Upper lobe of right lung (tissue), 1 donor: ENCODE measurements at places on chromosomes 3 and 15.

- H3K27ac ChIP-seq: no peak overlapping the region
- H3K4me3 ChIP-seq: no peak overlapping the region
- no peak for DNase-seq
- H3K36me3 ChIP-seq: no peaks in the 10 kb centered on the region
- no peaks in the 10 kb centered on the region for H3K27me3 ChIP-seq
Measured at GRCh38 chr15:56913670-56914069, 4.8 kb upstream of the TCF12 start.

GRCh38 chr15:80105595-80105994, 46.1 kb downstream of the ZFAND6 start:
- no peak for DNase-seq
- no peaks in the 10 kb centered on the region for H3K36me3 ChIP-seq
- no peaks in the 10 kb centered on the region for H3K27me3 ChIP-seq
- H3K27ac ChIP-seq: no peak overlapping the region
- H3K4me3 ChIP-seq: no peak overlapping the region

GRCh38 chr3:101171681-101172191, 148.6 kb downstream of the IMPG2 start:
- H3K4me1 ChIP-seq: no peaks in the 10 kb centered on the region

GRCh38 chr3:169264711-169265110, 398.8 kb downstream of the MECOM start:
- H3K27me3 ChIP-seq: no peaks in the 10 kb centered on the region
- no peaks in the 10 kb centered on the region for H3K36me3 ChIP-seq
- H3K27ac ChIP-seq: no peak overlapping the region
- no peak for DNase-seq
- peaks cover 14% of the 10 kb centered on the region for H3K4me1 ChIP-seq

DNA sequence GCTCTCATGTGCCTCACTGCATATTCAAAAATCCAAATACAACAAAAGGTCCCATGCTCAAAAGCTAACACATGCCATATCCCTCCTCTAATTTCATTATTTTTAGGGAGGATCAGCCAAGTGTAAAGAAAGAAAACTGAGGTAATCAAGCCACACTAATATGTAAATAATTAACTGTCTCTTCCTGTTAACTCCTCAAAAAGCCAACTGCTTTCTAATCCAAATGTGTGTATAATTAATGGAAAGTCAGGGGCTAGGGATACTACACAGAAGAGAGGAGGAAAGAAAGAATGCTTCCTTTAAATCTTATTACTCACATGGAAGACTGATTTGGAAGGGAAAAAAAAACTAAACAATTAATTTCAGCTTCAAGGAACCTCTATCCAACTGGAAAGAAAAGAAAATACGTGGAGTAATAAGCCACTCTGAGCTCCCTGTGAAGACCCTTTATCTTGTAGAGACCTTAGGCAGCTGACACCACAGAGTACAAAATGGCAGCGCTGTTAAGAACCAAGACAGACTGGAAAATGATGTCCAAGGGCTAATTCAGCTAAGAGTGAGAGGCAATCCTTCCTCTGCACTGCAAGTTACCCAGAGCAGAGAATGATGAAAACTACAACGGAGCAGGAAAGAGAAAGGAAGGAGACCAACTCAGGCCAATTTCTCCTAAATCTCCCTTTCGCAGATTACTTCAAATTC, 56.8 kb downstream of the ZNF148 start:
- DNase-seq: no peak
- peaks cover 10% of the 10 kb centered on the region for H3K36me3 ChIP-seq
- H3K27ac ChIP-seq: no peak overlapping the region

DNA sequence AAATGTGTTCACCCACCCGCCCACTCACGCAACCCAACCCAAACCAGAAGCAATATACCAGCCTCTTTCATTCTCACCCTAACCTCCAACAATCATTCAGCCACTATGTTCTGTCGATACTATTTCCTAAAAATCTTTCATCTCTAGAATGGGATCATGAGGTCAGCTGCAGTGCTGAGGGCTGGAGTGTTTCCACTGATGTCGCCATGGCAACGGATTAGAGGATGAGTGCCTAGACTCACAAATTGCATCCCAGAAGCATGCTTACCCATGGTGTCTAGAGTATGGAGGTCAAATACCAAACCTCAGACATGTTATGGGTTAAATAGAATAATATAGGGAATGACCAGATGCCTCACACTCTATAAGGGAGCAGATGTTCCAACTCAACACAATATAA, 138.5 kb downstream of the GABRB3 start:
- no peak for DNase-seq
- no peaks in the 10 kb centered on the region for H3K4me1 ChIP-seq
- H3K27me3 ChIP-seq: no peaks in the 10 kb centered on the region

- no peaks in the 10 kb centered on the region for H3K27me3 ChIP-seq
- H3K4me1 ChIP-seq: no peaks in the 10 kb centered on the region
- no peak for DNase-seq
- H3K27ac ChIP-seq: no peak overlapping the region
- H3K4me3 ChIP-seq: no peak overlapping the region
Measured at GRCh38 chr3:105719791-105720190, 149.0 kb downstream of the CBLB start.

DNA sequence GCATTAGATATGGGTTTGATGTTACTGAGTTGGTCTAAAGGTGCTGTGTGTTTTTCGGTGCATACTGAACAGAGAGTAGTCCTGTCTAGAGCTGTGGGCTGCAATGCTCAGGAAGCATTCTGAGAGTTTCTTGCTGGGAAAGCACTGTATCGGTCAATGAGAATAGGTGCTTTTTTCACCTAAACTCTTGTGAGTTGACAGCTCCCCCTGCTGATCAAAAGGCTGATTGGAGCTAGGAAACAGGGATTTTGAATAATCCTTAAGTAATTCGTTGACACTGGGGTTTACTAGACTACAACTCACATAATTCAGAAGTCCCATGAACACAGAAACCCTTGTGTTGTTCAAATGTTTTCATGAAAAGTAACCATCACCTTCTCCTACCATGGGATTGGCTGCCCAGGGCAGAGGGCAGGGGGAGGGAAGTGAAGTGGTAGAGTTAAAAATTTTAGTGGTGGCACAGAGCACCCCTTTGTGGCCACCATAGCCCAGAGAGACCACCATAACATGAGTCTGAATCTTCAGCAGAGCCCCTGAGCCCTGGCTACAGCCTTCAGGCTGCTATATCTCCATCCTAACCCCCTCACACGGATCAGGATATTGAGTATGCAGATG, 13.0 kb upstream of the MANF start:
- DNase-seq: no peak
- no peak overlapping the region for H3K4me3 ChIP-seq
- no peaks in the 10 kb centered on the region for H3K36me3 ChIP-seq
- no peaks in the 10 kb centered on the region for H3K4me1 ChIP-seq
- no peak overlapping the region for H3K27ac ChIP-seq
- peaks cover 4% of the 10 kb centered on the region for H3K27me3 ChIP-seq

GRCh38 chr3:30505866-30506520, 100.4 kb upstream of the TGFBR2 start:
- no peak overlapping the region for H3K4me3 ChIP-seq
- H3K4me1 ChIP-seq: no peaks in the 10 kb centered on the region
- H3K27me3 ChIP-seq: no peaks in the 10 kb centered on the region
- DNase-seq: no peak

- no peaks in the 10 kb centered on the region for H3K36me3 ChIP-seq
- DNase-seq: no peak
Measured at GRCh38 chr3:147394884-147395225, 11.5 kb downstream of the ZIC4 start.

GRCh38 chr3:160368804-160369203, 30.2 kb downstream of the IFT80 start:
- H3K27me3 ChIP-seq: no peaks in the 10 kb centered on the region
- no peaks in the 10 kb centered on the region for H3K4me1 ChIP-seq
- H3K36me3 ChIP-seq: no peaks in the 10 kb centered on the region
- DNase-seq: no peak

- no peaks in the 10 kb centered on the region for H3K27me3 ChIP-seq
- no peak for DNase-seq
- H3K4me1 ChIP-seq: peaks cover 12% of the 10 kb centered on the region
- peaks cover 27% of the 10 kb centered on the region for H3K36me3 ChIP-seq
Measured at GRCh38 chr3:49476563-49476962, 6.5 kb downstream of the DAG1 start.

GRCh38 chr15:40902605-40903561, 8.6 kb downstream of the VPS18 start:
- peaks cover 38% of the 10 kb centered on the region for H3K4me1 ChIP-seq
- peak overlapping the region; percentile 51 for H3K27ac ChIP-seq
- H3K27me3 ChIP-seq: no peaks in the 10 kb centered on the region
- no peak overlapping the region for H3K4me3 ChIP-seq
- peaks cover 58% of the 10 kb centered on the region for H3K36me3 ChIP-seq

- H3K4me3 ChIP-seq: no peak overlapping the region
- H3K36me3 ChIP-seq: peaks cover 24% of the 10 kb centered on the region
- H3K27ac ChIP-seq: peak overlapping the region; percentile 63
- H3K27me3 ChIP-seq: no peaks in the 10 kb centered on the region
Measured at GRCh38 chr15:92921215-92922131, 21.3 kb downstream of the CHD2 start.

GRCh38 chr15:82807920-82808633, 1.4 kb upstream of the WHAMM start:
- H3K4me1 ChIP-seq: peaks cover 23% of the 10 kb centered on the region
- H3K27ac ChIP-seq: peak overlapping the region; percentile 98
- no peaks in the 10 kb centered on the region for H3K27me3 ChIP-seq
- H3K36me3 ChIP-seq: no peaks in the 10 kb centered on the region

DNA sequence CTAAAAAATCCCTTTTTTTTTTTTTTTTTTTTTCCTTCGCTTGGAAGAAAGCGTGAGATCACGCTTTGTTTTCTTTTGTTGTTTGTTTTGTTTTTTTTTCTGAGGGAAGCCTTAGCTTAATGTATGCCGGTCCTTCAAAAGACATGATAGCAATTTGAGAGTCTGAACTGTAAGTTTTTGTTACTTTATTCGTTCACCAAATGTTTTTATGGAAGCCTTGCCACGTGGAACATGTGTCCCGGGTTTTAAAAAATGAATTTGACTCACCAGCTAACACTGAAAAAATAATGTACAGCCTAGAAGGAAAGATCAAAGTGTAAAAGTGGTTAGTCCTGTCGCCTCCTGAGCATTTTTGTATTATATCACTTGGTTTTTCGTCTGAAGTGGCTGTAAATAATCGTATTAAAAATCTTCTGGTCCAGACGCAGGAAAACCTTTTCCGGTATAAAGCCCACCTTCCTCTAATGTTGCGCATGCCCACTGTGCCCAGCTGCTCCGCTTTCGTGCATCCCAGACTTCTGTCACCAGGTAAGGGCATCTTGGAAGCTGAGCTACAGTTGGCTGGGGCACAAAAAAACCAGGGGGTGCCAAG, 795 bp upstream of the MYNN start:
- peaks cover 23% of the 10 kb centered on the region for H3K4me1 ChIP-seq
- H3K36me3 ChIP-seq: peaks cover 25% of the 10 kb centered on the region
- DNase-seq: peak; percentile 83
- H3K27me3 ChIP-seq: no peaks in the 10 kb centered on the region

- DNase-seq: no peak
- no peaks in the 10 kb centered on the region for H3K27me3 ChIP-seq
- no peaks in the 10 kb centered on the region for H3K36me3 ChIP-seq
- H3K4me1 ChIP-seq: no peaks in the 10 kb centered on the region
- H3K4me3 ChIP-seq: no peak overlapping the region
Measured at GRCh38 chr3:64806668-64807605, 119.1 kb upstream of the ADAMTS9 start.

DNA sequence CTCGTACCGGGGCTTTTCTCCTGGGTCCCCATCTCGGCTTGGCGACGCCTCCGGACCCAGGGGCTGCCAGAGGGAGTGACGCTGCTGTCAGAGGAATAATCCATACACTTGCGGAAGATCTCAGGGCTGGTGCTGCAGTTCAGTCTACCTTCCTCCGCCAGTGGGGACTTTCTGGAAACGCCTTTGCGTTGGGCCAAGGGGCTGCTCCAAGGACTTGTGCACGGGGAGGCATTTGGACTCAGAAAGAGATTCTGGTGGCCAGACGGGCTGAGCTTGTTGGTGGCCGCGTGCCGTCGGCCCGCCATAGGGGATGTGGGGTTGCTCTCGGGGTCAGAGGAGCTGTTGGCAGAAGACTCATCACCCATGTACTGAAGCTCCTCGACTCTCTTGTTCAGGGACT, 21.8 kb downstream of the LARP6 start:
- no peak for DNase-seq
- H3K27ac ChIP-seq: no peak overlapping the region
- H3K27me3 ChIP-seq: no peaks in the 10 kb centered on the region
- H3K36me3 ChIP-seq: no peaks in the 10 kb centered on the region
- no peaks in the 10 kb centered on the region for H3K4me1 ChIP-seq
- H3K4me3 ChIP-seq: no peak overlapping the region

- no peak for DNase-seq
- H3K4me3 ChIP-seq: no peak overlapping the region
- no peak overlapping the region for H3K27ac ChIP-seq
- H3K36me3 ChIP-seq: no peaks in the 10 kb centered on the region
- H3K27me3 ChIP-seq: no peaks in the 10 kb centered on the region
Measured at GRCh38 chr15:44308415-44308814, 19.9 kb downstream of the GOLM2 start.

DNA sequence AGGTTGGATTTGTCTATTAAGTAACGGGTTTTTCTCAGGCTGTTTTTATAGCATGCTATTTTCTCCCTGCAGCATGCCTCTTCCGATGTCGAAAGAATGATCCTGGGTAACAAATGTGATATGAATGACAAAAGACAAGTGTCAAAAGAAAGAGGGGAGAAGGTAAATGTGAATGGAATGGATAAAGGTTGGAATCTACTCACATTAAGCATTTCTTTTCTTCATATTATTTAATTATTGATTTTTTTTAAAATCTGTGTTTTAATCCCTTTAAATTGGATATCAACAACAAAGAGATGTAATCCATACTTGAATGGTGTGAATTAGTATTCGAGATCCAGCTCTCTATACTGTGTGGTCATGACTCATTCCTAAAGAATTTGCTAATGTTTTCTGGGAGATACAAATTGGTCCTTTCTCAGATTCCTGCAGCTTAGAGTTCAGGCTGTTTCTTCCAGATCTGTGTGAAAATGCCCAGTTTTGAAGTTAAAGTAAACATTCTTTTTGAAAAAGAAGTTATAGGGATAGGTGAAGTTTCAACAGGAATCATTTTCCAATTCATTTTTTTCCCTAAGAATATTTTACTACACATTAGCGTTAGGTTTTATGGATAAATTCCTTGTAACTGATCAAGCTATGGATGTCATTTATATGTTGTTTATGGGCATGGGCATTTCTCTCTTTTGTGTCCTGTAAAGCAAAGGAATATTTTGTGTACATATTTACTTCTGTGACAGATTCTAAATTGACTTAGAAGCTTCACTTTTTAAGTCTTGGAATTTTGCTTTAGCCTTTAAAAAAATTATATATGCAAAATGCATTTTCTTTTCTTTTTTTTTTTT, 20.8 kb upstream of the APH1B start:
- no peak overlapping the region for H3K4me3 ChIP-seq
- DNase-seq: no peak
- H3K4me1 ChIP-seq: peaks cover 16% of the 10 kb centered on the region
- H3K27ac ChIP-seq: peak overlapping the region; percentile 4

- H3K4me1 ChIP-seq: no peaks in the 10 kb centered on the region
- no peaks in the 10 kb centered on the region for H3K36me3 ChIP-seq
- H3K27me3 ChIP-seq: no peaks in the 10 kb centered on the region
- DNase-seq: no peak
- H3K27ac ChIP-seq: no peak overlapping the region
- H3K4me3 ChIP-seq: no peak overlapping the region
Measured at GRCh38 chr15:54660356-54660755, 536.4 kb downstream of the RSL24D1 start.

- no peaks in the 10 kb centered on the region for H3K36me3 ChIP-seq
- DNase-seq: no peak
- H3K27me3 ChIP-seq: no peaks in the 10 kb centered on the region
Measured at GRCh38 chr3:27903446-27903845, 181.3 kb upstream of the EOMES start.

GRCh38 chr15:64144192-64144564, 7.4 kb upstream of the SNX22 start:
- H3K27ac ChIP-seq: no peak overlapping the region
- H3K4me3 ChIP-seq: no peak overlapping the region
- H3K4me1 ChIP-seq: no peaks in the 10 kb centered on the region
- peak; percentile 59 for DNase-seq
